ENCODE measurements at places on chromosomes 3 and 15.
A peak's percentile ranks its signal among the peaks of the same experiment; 100 is the strongest.

DNA sequence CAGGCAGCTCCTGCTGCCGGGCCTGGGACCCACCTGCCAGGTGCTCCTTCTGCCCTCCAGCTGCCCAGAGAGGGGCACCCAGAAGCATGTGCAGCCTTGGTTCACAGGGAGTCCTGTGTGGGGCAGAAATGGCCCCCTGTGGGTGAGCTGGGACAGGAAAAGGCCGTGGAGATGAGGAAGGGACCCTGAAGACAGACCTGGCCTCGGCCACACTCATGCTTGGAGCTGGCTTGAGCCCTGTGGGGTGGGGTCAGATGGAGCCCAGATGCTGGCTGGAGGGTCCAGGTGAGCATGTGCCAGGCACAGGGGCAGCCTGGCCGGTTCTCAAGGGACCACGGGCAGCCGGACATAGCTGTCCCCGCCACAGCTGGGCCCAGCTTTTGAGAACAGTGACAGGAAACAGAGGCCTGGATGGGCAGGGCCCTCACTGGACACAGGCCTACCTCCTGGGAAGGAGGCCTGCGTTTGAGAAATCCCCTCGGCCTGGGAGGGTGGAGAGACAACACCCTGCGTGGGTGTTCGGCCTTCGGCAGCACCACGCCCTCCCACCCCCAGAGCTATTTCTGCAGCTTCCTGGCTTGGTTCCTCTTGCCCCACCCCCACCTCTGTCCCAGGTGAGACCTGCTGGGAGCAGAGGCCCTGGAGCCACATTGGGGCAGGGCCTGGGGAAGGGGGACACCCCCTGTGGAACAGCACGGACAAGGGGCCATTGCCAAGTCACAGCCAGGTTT is 132.6 kb upstream of the MEF2A start:
- no peak for DNase-seq

DNA sequence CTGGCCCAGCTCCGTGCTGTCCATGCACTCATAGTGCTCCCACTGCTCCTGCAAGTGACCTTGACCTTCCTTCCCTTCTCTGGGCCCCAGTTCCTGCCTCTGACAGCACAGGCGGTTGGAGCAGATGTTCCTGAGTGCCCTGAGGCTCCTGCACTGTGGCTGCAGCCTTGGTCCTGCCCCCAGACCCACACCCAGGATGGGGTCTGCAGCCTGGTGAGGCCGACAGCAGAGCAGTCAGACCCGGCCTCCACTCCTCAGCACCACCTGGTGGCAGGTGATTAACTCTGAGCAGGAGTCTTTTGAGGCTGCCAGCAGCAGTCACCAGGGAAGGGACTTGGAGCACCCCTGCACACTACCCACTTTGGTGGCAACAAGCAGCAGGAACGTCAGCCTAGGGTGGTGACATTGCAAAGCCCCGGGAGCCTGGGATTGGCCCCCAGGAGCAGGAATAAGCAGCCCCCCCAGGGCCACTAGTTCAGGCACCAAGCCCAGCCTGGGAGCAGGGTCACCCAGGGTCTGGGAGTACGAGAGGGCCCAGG is 64.6 kb downstream of the CYP11A1 start:
- no peak for DNase-seq

- DNase-seq: no peak
Measured at GRCh38 chr3:105836533-105836932, 32.3 kb downstream of the CBLB start.

DNA sequence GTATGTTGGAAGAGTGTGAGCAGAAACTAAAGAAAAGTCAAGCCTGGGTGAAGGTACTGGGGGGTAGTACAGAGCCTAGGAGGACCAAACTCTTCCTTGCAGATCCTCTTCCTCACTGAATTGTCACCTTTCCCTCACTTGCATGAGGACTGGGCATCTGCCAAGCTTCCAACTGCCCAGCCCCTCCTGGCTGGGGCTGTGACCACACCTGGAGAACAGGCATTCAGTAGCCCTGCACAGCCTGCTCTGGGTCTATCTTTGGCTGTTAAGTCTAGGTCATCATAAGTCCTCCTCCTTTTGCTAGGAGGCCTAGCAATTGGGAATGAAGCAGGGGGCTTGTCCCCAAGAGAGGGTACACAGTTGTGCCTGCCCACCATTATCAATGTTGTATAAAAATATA is 55.2 kb downstream of the CAPN7 start:
- no peak for DNase-seq

DNA sequence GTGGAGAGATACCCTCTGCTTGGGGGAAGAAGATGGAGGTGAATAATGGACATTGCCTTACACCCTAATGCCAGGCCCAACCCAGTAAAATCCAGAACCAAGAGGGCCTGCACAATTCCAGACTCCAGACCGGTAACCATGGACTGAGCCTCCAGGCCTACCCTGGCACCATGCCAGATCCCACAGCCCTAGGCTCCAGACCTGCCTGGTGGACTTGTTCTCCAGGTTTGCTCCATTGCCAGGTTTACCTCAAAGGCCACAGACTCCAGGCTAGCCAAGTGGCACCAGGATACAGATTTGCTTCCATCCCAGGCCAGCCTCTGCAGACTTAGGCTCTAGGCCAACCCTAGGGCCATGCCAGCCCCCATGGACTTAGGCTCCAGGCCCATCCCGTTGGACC is 14.0 kb downstream of the PLCH1 start:
- DNase-seq: no peak

- DNase-seq: no peak
Measured at GRCh38 chr3:110754212-110754916, 317.3 kb upstream of the NECTIN3 start.

- no peak for DNase-seq
Measured at GRCh38 chr15:73879426-73879825, 6.1 kb downstream of the TBC1D21 start.

- DNase-seq: peak; percentile 36
Measured at GRCh38 chr15:62124176-62124972, 40.7 kb downstream of the C2CD4B start.

- no peak for DNase-seq
Measured at GRCh38 chr3:146640361-146640760, 35.2 kb upstream of the PLSCR5 start.

GRCh38 chr3:128274837-128275236 is 121.6 kb downstream of the EEFSEC start:
- no peak for DNase-seq

DNA sequence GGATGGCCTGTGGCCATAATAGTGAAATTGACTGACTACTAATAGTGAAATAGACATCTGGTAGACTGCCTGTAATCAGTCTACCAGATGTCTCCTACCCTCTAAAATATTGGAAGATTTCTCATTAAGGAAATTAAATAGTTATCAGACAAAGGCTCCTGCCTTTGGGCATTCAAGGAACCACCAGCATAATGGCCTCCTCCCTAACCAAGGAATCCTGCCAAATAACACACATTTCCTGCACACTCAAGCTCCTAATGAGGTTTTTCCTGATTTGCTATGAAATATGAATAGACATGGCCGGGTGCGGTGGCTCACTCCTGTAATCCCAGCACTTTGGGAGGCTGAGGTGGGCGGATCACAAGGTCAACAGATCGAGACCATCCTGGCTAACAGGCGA is 14.6 kb downstream of the NUSAP1 start:
- no peak for DNase-seq

DNA sequence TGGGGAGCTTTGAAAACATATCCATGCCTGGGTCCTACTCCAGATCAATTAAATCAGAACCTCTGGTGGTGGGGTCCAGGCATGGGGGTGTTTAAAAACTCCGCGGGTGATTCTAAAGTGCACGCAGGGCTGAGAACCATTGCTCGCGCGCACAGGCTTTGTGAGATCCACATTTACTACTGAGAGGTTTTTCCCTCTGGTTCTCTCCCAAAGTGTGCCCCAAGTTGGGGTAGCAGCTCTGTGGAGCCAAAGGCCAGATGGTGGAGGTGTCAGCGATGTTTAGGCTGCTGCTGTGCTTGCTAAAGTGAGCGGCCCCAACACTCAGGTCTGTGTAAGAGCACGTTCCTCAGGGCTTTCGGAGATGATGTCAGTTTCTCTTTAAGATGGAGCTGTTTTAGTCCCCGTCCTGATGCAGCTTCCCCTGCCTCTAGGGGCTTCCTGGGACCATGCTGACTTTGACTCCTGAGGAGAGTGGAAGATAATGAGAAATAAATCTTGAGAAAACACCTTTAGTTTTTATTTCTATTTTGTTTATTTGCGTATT is 13.4 kb upstream of the MAGEF1 start:
- no peak for DNase-seq

DNA sequence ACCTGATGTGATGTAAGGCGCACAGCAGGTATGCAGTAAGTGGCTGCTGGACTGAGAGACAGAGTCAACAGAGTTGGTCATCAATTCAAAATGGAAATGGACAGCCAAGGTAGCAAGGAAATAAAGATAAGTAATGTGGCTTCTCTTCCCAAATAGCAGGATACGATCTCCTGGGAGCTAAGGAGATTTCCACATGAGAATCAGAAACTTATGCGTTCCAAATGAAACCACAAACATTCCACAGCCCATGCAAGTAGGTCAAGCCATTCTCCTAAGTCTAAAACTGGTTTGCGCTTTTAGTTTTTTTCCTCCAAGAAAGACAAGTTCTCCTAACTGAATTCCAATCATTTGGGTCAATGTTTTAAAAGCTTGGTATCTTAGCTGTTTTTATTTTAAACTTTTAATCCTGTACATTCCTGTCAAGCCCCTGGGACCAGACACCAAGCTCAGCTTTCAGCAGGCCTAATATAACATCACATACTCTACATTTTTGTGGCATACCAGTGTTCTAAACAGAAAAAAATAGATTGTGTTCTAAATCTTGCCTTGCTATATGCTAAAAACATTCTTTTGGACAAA is 73.7 kb upstream of the TSPAN3 start:
- no peak for DNase-seq

GRCh38 chr15:89665449-89666181 is 10.3 kb upstream of the KIF7 start:
- no peak for DNase-seq

DNA sequence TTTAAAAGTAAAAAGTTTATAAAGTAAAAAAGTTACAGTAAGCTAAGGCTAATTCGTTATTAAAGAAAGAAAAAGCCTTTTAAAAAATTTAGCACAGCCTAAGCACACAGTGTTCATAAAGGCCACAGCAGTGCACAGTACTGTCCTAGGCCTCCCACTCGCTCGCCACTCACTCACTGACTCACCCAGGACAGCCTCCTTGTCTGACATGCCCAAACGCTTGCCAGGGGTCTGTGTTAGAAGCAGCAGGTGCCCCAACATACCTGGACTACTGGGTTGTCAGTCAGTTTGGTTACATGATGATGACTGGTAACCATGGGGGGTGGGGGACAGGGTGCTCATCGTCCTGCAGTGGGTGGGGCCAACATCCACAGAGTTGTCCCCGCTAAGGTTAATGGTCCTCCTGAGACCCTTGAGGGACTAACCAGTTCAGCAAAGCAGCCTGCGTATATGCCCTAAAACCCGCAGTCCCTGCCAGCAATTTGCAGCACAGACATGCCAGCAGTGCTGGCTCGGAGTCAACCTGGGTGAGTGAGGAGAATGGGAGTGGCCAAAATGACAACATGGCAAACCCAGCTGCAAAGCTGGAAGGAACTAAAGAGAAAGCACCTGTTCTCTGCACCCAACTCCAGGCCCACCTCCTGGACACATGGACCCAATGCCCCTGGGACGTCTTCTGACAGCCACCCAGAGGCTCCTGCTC is 49.2 kb downstream of the CYFIP1 start:
- DNase-seq: no peak

DNA sequence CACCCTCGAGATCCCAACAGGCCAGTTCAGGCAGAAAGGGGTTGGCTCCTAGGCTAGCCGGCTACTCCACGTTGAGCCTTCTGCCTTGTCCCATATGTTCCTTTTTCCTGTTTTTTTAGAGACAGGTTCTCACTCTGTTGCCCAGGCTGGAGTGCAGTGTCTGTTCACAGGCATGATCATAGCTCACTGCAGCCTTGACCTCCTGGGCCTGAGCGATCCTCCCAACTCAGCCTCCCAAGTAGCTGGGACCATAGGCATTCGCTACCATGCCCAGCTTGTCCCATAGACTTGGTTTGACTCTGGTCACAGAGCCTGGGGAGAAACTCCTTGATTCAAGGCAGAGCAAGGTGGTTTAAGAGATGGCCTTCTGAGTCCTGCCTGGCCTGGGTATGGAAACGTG is 32.3 kb downstream of the ZNF710 start:
- DNase-seq: no peak

DNA sequence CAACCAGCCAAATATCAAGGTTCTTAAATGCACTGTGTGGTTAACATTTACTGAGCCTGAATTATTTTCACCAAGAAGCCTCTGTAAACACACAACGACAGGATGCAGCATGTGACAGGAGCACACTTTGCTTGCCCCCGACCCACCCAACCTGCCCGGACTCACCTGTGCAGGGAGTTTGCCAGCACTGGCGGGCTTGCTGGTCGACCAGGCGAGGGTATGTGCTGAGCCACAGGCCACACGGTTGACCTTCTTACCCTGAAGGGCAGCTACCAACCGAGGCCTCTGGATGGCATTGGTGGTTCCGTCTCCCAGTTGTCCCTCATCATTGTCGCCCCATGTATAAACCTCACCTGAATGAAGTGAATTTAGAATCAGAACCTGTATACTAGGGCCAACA is 25.7 kb upstream of the OCA2 start:
- DNase-seq: no peak

DNA sequence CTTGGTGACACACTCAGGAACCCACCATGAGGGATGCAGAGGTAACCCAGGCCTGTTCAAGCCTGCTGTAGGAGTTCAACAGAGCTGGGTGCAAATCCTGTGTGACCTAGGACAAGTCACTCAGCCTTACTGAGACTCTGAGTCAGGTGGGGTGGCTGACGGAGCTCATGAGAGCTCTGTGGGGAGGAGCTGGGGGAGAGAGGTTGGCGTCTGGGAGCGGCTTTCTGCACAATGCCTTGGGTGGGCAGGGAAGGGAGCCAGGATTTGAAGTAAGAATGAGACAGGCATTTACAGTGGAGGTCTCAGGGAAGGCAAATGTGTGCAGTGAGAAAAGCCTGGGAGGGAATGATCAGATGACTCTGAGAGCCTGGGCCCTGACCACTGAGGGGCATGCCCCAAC is 18.3 kb downstream of the C3orf18 start:
- no peak for DNase-seq

GRCh38 chr3:88918841-88919240 is 188.6 kb upstream of the EPHA3 start:
- no peak for DNase-seq

- no peak for DNase-seq
Measured at GRCh38 chr15:48940508-48940907, 23.2 kb downstream of the SHC4 start.

DNA sequence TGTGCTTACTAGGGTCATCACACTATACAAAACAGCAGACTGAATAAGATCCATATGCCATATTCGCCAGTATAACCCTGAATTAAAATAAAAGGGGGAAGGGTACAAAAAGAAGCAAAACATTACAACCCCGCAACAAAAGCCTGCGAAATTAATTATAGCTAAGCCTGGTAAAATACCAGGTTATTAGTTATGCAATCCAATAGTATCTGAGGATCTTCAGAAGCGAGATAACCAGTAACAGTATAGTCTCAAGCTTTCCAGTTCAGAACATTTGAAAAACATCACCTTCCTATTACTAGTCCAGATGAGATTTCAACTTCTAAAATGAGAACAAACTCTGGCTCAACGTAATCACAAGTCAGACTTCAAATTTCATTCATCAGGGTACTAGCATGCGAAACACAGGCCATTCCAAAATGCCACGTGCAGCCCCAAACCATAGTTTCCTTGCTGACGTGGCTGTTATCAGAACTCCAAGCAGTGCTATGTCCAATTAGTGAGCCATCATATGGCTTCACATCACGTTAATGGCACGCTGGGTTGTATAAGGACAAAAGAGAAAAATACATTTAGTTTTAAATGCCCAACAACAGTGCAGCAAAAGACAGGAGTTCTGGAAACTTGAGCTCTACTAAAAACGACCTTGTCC is 1.1 kb downstream of the SSR3 start:
- DNase-seq: no peak

- no peak for DNase-seq
Measured at GRCh38 chr15:93982226-93982727, 249.1 kb upstream of the MCTP2 start.
